Thoracic aorta (tissue), 2 donors: ENCODE measurements at places on chromosomes 11 and 22. TPM values are rescaled to one million over a fixed set of nuclear protein-coding genes. Genes with fewer than 3 reads are reported as not detected.

Gene FGF4
- not detected for total RNA-seq

- H3K4me3 ChIP-seq = no peak overlapping the region
- no peaks in the 10 kb centered on the region for H3K36me3 ChIP-seq
- H3K4me1 ChIP-seq = no peaks in the 10 kb centered on the region
- no peak for DNase-seq
Observed at GRCh38 chr22:35154937-35155387, 89.0 kb downstream of the ISX start.

DNA sequence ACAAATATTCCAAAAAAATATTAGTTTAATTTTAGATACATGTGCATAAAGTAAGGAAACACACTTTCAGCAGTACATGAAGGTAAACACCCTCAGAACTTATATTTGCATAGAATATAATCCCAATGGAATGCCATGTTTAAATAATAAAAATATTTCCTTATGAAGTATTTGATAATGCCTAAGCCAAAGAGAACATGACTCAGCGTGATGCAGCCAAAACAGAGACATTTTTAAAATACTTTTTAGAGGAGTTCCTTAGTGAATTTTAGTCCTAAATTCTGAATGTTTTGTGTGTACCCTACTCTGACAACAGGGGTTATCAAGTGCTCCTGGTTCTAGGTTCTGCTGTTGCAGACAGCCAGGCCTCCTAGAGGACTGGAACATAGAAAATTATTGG, 39.1 kb upstream of the POU2AF2 start:
- H3K27me3 ChIP-seq = no peaks in the 10 kb centered on the region
- peaks cover 5% of the 10 kb centered on the region for H3K4me1 ChIP-seq
- no peak overlapping the region for H3K4me3 ChIP-seq
- H3K36me3 ChIP-seq = no peaks in the 10 kb centered on the region
- H3K27ac ChIP-seq = peak overlapping the region; percentile 71

GRCh38 chr11:104337273-104337672, 173.3 kb upstream of the PDGFD start:
- DNase-seq = no peak
- no peak overlapping the region for H3K4me3 ChIP-seq
- peaks cover 9% of the 10 kb centered on the region for H3K4me1 ChIP-seq
- H3K27ac ChIP-seq = no peak overlapping the region
- H3K27me3 ChIP-seq = no peaks in the 10 kb centered on the region

GRCh38 chr22:31790240-31790639, 36.4 kb downstream of the DEPDC5 start:
- H3K27ac ChIP-seq = no peak overlapping the region
- H3K27me3 ChIP-seq = no peaks in the 10 kb centered on the region
- H3K36me3 ChIP-seq = peaks cover 5% of the 10 kb centered on the region

DNA sequence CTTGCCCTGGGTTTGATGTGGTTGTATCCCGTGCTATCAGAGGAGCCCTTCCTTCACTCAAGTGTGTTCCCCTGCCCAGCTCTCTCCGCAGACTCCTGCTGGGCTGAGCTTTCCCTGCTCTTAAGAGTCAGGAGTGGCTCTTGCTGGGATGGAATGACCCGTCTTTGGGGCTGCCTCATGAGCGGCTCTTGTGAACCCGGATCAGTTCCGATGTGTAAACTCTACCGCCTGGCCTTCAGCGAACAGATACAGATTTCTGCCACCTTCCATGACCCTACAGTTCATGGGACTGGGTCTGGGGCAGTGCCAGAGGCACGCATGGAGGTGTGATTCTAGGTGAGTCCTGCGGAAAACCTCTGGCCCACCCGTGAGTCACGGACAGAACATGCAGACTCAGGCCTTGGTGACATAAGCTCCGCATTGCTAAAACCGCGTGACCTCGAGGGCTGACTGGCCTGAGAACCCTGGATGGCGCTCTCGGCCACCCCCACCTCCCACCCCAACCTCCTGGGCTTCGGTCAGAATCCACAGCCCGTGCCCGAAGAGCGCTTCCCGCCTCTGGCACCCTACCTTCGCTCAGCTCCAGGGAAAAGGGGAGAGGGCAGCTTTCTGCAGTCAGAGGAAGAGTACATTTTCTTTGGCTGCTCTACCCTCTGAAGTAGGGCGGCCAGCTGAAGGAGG, 1.3 kb upstream of the ZBTB16 start:
- H3K4me3 ChIP-seq = peak overlapping the region; percentile 97
- H3K27ac ChIP-seq = peak overlapping the region; percentile 75
- H3K27me3 ChIP-seq = no peaks in the 10 kb centered on the region
- DNase-seq = no peak
- H3K36me3 ChIP-seq = peaks cover 8% of the 10 kb centered on the region

Gene TMEM191C
- total RNA-seq = 0.27 TPM

Gene TTLL1
- total RNA-seq = 4.3 TPM

GRCh38 chr11:58924230-58924629, 15.1 kb upstream of the GLYATL1 start:
- H3K4me1 ChIP-seq = no peaks in the 10 kb centered on the region
- H3K4me3 ChIP-seq = no peak overlapping the region
- no peak overlapping the region for H3K27ac ChIP-seq
- no peaks in the 10 kb centered on the region for H3K36me3 ChIP-seq

Gene FOLR1
- not detected for total RNA-seq

DNA sequence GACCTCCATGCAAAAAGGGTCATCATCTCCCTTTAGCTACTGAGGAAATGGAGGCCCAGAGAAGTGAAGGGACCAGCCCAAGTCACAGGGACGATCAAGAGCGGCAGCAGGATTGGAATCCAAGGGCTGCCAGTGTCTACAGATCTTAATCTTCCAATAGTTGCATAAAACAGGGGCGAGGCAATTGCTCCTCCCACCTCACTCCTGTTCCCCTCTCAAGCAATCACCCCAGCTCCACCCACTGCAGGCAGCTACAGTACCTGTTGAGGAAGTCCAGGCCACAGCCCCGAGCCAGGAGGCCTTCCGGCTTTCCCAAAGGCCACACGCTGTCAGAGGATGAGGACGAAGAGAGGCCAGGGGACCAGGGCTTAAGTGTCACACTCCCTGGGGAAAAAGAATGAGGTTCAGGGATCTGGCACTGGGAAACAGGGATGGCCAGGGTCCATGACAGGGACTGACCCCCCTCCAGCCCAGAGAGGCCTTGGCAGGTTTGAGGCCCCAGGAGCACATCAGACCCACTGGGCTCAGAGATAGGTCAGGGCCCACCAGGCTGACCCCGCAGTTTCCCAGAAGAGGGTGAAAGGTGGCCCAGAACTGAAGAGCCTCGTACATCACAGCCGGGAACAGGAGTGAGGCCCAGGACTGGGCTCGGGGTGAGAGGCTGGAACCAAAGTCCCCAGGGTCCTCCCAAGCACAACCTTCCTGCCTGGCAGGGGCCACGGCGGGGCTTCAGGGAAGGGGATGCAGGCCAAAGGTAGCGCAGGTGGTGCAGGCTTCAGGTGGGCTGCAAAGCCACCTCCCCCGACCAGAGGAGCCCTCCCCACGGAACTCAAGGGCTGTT, 16.4 kb upstream of the MFNG start:
- no peaks in the 10 kb centered on the region for H3K36me3 ChIP-seq
- peaks cover 11% of the 10 kb centered on the region for H3K4me1 ChIP-seq
- H3K27ac ChIP-seq = no peak overlapping the region

DNA sequence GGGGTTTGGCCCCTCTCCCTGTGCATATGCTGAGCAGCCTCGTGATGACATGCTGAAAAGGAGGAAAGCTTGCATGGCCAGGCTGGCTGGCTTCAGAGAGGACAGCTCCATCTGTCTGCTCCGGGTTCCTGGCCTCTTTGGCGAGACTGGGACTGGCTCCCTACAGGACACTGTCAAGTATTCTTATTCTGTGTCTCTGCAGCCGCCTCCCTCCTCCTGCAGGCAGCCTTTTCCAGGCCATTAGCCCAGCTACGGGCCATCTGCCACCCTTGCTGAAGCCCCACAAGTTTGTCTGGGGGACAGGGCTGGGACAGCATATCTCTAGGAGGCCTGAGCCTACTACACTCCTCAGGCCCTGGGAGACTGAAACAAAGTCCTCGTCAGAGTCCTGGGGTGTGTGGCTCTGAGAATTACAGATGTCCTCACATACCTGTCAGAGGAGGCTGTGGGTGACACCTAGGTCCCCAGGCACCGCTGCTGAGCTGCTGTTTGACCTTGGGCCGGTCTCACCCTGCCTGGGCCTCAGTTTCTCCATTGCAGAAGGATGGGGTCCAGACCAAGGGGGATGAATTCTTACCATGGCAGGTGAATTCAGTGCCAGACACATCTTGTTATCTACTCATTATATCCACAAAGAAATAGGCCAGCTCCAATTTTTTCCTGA, 11.0 kb downstream of the MRGPRG start:
- peaks cover 5% of the 10 kb centered on the region for H3K4me1 ChIP-seq
- no peaks in the 10 kb centered on the region for H3K36me3 ChIP-seq
- no peak overlapping the region for H3K27ac ChIP-seq
- no peak for DNase-seq

DNA sequence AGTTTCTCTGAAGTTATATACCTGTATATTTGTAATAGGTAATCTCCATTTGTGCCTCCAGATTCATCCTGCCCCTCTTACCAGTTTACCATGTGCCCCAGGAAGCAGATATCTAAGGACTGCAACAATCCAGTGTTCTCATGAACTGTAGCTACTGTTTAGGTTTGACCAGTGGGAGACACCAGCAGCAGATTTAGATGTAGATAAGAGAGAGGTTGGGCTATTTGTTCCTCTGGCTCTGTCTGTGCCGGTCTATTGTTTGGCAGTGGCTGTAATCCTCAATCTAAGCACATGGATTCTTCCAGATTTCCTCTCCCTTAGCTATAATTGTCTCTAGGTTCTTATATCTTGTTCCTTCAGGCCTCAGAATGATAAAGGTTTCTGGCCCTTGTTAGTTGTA, 88.4 kb downstream of the ANO3 start:
- no peaks in the 10 kb centered on the region for H3K27me3 ChIP-seq
- no peak overlapping the region for H3K4me3 ChIP-seq
- no peaks in the 10 kb centered on the region for H3K36me3 ChIP-seq
- no peak overlapping the region for H3K27ac ChIP-seq
- DNase-seq = no peak

DNA sequence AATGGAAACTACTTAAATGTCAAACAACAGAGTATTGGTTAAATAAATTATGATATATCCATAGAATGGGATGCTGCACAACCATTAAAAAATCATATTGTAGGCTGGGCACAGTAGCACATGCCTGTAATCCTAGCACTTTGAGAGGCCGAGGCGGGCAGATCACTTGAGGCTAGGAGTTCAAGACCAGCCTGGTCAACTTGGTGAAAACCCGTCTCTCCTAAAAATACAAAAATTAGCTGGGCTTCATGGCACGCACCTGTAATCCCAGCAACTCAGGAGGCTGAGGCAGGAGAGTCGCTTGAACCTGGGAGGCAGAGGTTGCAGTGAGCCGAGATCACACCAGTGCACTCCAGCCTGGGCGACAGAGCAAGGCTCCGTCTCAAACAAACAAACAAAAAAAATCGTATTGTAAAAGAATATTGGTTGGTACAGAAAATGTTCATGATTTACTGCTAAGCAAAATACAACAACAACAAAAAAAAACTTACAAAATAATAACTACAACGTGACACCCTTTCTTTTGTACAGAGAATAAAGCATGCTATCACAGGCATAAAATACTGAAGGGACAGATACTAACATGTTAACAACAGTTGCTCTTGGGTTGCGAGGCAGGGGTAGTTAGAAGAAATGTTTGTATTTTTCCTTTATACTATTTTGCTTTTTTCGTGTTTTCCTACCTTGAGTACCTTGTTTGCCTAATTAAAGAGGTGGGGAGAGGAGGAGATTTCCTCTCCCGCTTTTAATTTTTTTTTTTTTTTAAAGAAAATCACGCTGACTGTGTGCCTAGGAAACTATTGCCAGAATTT, 21.3 kb upstream of the RRAS2 start:
- DNase-seq = no peak
- H3K27ac ChIP-seq = peak overlapping the region; percentile 82
- H3K36me3 ChIP-seq = no peaks in the 10 kb centered on the region

Gene ZFTA
- total RNA-seq = 21.2 TPM

GRCh38 chr11:11329062-11329806, 23.8 kb downstream of the CSNK2A3 start:
- no peak for DNase-seq
- no peak overlapping the region for H3K4me3 ChIP-seq
- no peaks in the 10 kb centered on the region for H3K36me3 ChIP-seq
- no peaks in the 10 kb centered on the region for H3K27me3 ChIP-seq
- H3K4me1 ChIP-seq = no peaks in the 10 kb centered on the region
- H3K27ac ChIP-seq = no peak overlapping the region

Gene ZP1
- total RNA-seq = not detected

GRCh38 chr11:125295931-125296330, 131.4 kb downstream of the PKNOX2 start:
- peaks cover 13% of the 10 kb centered on the region for H3K4me1 ChIP-seq
- H3K27me3 ChIP-seq = no peaks in the 10 kb centered on the region
- no peak for DNase-seq

DNA sequence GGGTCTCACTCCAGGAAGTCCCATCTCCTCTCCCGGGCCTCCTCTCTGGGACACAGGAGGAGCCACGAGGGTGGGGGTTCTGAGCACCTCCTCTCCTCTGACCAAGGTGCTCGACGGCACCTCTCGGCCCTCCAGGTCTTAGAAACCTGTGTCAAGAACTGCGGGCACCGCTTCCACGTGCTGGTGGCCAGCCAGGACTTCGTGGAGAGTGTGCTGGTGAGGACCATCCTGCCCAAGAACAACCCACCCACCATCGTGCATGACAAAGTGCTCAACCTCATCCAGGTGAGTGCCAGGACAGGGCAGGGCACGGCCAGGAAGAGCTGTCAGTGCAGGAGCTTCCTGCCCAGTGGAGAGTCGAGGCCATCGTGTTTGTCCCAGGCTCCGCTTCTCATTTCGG, 23.2 kb downstream of the TOM1 start:
- H3K36me3 ChIP-seq = peaks cover 51% of the 10 kb centered on the region
- no peak for DNase-seq
- H3K27ac ChIP-seq = no peak overlapping the region
- H3K27me3 ChIP-seq = no peaks in the 10 kb centered on the region

Gene SNU13
- 92.9 TPM for total RNA-seq

- H3K4me1 ChIP-seq = no peaks in the 10 kb centered on the region
- H3K4me3 ChIP-seq = no peak overlapping the region
- no peaks in the 10 kb centered on the region for H3K27me3 ChIP-seq
- peaks cover 4% of the 10 kb centered on the region for H3K36me3 ChIP-seq
Observed at GRCh38 chr22:45578524-45579147, 76.0 kb downstream of the FBLN1 start.

Gene HTR3B
- not detected for total RNA-seq

DNA sequence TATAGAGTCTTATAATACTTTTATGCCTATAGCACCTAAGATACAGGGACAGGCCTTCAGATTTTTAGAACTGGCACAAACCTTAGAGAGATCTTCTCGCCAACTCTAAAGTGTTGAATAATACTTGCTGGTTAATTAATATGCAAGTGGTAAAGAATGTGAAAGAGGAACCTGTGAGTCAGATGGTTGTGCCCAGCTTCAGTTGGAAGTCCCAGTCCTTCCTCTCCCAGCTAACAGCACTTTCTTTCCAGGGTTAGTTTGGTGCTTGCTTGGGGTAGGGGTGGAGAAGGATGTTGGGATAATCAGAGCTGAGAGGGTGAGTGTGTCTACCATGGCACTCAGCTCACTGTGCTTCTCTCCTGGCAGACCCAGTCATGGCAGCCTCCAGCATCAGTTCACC, 4.9 kb upstream of the TMEM132A start:
- H3K4me3 ChIP-seq = no peak overlapping the region
- H3K4me1 ChIP-seq = peaks cover 10% of the 10 kb centered on the region
- no peaks in the 10 kb centered on the region for H3K27me3 ChIP-seq
- no peak for DNase-seq
